ENCODE measurements at places on chromosomes 4 and X. TPM values are rescaled to one million over a fixed set of nuclear protein-coding genes. Genes with fewer than 3 reads are reported as not detected.

- DNase-seq, result no peak
These were observed 1787.4 kb upstream of the ADGRL3 start for GRCh38 chr4:59412739-59413138.

- no peak for DNase-seq
These were observed 6.4 kb upstream of the BRWD3 start for GRCh38 chrX:80816051-80816450.

Gene FGFBP1
- not detected for total RNA-seq

DNA sequence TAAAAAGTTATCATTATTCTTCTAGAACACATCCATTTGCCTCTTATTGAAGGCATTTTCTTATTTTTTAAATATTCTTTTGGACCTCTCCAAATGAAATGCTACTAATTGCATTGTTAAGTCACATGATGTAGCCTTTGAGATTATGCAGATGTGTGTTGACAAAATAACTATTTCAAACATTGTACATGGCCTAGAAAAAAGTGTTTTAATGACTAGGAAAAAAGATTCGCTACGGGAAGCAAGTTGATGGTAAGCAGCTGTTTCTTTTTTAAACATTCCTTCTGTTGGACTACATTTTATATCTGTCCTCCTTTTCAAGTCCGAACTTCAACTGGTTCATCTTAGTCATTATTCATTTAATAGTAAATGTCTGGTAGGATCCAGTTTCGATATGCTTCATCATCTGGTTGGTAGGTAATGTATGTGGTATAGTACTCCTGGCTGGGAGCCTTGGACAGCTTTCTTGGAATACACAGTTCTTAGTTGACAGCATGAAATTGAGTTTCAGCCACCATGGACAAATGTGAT is 34.3 kb upstream of the GUCY1A1 start:
- DNase-seq, result no peak

Gene DMP1
- total RNA-seq, result not detected

DNA sequence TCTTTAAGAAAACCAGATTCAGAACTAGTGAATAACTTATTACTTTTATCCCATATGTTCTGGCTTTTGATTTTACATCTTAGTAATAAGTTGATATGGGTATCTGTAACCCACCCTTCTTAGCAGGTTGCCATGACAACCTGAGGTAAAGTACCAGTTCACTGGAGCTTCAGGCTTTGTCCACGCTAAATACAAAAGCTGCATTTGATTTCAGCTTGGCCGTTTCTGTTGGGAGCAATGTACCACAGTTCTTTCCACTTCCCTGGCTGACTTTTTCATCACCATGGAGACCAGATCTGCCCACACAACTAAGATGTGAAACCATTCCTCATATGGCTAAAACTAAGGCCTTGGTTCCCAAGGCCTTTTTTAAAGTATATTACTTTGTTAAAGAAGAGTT is 26.1 kb downstream of the KLHL34 start:
- DNase-seq, result no peak

DNA sequence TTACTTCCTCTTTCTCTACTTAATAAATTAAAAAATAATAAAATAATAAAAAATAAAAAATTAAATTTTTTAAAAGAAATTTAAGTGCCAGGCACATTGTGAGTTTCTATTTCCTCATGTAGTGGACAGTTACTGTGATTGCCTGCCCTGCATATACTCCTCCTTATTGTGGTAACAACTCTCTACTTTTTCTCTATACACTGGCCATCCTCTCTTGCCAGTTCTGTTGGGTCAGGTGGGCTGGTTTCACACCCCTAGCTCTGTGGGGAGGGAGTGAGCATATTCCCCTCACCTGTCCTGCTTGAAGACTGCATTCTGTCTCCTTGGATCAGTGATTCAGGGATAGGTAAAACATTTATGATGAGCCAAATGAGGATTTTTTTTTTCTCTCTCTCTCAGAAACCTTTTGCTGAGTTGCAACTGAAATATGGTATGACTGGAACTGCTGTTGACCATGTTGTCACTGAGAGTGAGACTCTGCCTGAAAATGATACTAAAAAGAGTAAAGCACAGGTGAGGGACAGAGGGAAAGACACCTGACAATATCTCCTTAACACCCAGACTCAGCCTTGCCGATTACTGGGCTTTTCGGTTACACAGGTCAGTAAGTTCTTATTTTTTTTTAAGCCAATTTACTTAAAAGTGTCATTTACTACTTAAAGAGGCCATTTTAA is 37.2 kb downstream of the CXXC4 start:
- no peak for DNase-seq

Gene NPY2R
- 0.06 TPM for total RNA-seq

DNA sequence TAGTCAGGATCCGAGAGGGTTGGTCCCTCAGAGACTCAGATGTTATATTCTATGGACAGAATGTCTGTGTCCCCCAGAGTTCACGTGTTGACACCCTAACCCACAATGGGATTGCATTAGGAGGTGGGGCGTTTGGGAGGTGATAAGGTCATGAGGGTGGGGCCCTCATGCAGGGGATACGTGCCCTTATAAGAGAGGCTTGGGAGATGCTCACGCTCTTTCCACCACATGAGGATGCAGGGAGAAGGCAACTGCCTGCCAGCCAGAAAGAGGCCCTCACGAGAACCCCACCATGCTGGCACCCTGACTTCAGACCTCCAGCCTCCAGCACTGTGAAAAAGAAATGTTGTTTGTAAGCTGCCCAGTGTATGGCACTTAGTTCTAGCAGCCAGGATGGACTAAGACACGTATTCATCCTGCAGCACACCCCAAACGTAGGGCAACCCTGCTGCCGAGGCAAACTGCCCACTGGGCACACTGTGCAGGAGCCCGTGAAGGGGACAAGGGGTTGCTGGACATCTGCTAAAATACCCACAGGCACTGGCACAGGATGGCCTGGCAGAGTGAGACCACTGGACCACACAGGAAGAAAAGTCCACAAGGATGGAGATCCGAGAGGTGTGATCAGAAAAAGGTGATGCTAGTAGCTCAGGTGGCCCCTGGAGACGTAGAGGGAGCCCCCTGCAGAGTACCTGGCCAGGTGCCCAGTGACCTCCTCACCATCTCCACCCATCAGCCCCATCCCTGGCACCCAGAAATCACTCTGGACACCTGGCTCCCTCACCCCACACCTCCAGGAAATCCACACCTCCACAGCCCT is 62.7 kb downstream of the HTRA3 start:
- no peak for DNase-seq
